ENCODE measurements at places on chromosomes 7 and 10.

DNA sequence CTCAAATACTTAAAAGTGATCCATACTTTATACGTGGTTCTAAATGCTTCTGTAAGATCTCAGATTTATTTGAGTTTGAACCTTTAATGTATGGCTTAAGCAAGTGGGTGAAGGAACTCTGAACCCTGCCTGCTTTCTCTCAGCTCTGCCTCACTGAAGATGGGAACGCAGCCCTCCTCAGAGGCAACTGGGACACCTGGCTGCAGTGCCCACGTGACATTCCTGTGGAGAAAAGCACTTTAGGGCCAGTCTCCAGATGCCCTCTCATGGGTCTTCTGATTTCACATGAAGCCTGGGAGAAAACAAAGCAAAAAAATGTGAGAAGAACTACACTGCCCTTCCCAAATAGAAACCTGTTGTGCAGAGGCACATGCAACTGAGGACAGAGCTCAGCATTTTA is 242.6 kb upstream of the ANKRD30A start:
- H3K36me3 ChIP-seq, result no peaks in the 10 kb centered on the region
- no peak overlapping the region for H3K4me3 ChIP-seq
- DNase-seq, result no peak

- no peaks in the 10 kb centered on the region for H3K27me3 ChIP-seq
- no peaks in the 10 kb centered on the region for H3K4me1 ChIP-seq
- H3K36me3 ChIP-seq, result no peaks in the 10 kb centered on the region
Observed at GRCh38 chr10:46270086-46270811, 16.5 kb upstream of the ANTXRL start.

- peaks cover 57% of the 10 kb centered on the region for H3K36me3 ChIP-seq
- no peaks in the 10 kb centered on the region for H3K27me3 ChIP-seq
- peaks cover 61% of the 10 kb centered on the region for H3K4me1 ChIP-seq
Observed at GRCh38 chr10:102646610-102647442, 2.5 kb downstream of the TRIM8 start.

DNA sequence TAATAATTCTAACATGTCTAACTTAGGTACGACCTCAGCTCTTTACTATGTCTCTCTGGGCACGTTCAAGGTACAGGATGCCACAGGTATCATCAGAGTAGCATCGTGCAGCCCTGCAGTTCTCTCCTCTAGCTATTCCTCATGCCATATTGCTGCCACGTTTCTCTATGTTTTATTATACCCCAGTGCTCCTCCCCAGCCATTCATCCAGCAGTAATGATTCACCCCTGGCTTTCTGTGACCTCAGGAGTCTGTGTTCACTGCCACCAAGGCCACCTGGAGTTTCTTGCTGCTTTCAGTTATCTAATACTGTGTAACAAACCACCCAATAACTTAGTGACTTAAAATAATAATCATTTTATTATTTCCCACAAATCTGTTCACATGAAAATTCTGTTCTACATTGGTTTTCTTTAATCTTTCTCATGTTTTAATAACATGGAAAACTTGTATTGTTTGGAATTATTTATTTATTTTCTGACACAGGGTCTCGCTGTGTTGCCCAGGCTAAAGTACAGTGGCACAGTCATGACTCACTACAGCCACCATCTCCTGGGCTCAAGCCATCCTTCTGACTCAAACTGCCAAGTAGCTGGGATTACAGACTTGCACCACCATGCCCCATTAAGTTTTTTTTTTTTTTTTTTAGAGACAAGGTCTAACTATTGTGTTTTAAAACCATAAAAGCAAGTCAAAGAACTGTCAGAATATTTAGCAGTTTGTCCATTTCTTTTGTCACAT is 21.8 kb downstream of the REEP3 start:
- no peaks in the 10 kb centered on the region for H3K36me3 ChIP-seq
- H3K4me1 ChIP-seq, result no peaks in the 10 kb centered on the region
- H3K27ac ChIP-seq, result no peak overlapping the region
- DNase-seq, result no peak
- no peaks in the 10 kb centered on the region for H3K27me3 ChIP-seq

DNA sequence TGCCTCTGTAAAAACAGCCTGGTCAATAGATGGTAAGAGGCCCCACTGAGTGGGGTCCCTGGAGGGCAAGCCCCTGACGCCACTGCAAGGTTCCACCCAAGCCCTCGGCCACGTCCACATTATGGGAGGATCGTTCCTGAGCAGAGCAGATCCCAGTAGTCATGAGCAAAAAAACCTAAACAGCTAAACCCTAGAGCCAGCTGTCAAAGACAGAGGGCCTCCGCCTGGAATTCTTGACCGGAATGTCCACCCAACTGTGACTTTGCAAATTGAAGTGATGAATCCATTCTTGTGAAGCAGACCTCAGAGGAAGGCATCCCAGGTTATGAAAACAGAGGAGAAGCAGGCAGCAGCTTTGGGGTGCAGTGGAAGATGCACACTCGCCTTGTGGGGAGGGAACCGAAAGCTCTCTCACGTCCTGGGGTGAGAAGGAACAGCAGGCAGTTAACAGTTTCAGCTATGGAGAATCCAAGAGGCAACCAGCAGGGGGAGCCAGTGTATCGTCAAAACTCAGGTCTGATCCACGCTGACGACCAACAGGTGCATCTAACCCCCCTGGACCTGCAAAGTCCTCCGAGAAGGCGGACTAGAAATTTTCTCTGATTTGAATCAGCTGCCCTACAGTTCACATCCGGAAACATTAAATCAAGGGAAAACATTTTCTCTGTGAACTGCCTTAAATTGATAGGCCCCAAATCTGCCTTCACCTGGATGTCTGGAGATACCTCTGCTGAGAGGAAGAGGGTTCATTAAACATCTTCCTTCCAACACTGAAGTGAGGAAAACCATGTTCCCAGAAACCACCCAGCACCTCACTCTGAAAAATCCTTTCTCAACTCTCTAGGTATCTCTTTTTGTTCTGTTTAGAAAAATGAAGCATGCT is 139.1 kb upstream of the PFKP start:
- H3K4me1 ChIP-seq, result peaks cover 7% of the 10 kb centered on the region
- DNase-seq, result peak; percentile 18
- H3K27me3 ChIP-seq, result no peaks in the 10 kb centered on the region
- no peak overlapping the region for H3K27ac ChIP-seq
- H3K36me3 ChIP-seq, result no peaks in the 10 kb centered on the region
- H3K4me3 ChIP-seq, result no peak overlapping the region

DNA sequence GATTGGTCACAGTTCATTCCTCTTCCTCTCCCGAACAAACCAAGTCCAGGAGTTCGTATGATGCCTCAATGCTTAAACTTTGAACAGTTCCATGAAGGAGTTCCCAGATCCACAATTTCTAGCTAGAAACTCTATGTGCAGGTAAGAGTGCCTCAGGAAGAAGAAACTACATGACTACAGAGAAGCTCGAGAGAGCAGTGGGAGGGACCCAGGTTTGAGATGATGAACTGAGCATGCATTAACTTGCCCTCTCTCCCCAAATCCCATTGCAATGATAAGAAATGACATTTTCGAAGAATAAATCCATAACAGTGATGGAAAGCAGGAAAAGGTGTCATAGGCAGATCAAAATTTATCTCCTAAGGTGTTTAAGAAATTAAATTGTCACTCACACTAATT is 140.6 kb upstream of the JCAD start:
- no peak overlapping the region for H3K27ac ChIP-seq
- no peaks in the 10 kb centered on the region for H3K4me1 ChIP-seq

DNA sequence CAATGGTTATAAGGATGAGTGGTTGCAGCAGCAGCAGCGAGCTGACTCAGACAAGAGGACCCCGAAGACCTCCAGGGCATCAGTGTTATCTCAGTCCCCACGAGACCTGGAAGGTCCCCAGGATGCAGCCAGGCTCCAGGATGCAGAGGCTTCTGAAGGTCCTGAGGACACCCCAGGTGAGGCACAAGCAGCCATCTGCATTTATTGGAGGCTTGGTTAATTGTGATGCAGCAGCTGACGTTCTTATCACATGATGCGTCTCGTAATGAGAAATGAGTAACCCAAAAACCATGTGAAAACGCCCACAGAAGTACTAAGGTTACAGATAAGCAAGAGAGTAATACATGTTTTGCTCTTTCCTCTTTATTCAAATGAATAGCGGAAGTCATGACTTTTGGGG is 17.4 kb downstream of the C7orf57 start:
- H3K27ac ChIP-seq, result no peak overlapping the region
- H3K4me3 ChIP-seq, result no peak overlapping the region
- no peaks in the 10 kb centered on the region for H3K27me3 ChIP-seq
- no peaks in the 10 kb centered on the region for H3K4me1 ChIP-seq

GRCh38 chr10:3872712-3873329 is 87.8 kb upstream of the KLF6 start:
- no peaks in the 10 kb centered on the region for H3K36me3 ChIP-seq
- H3K27ac ChIP-seq, result no peak overlapping the region
- no peaks in the 10 kb centered on the region for H3K27me3 ChIP-seq
- peaks cover 7% of the 10 kb centered on the region for H3K4me1 ChIP-seq
- no peak overlapping the region for H3K4me3 ChIP-seq

- DNase-seq, result no peak
- H3K4me1 ChIP-seq, result no peaks in the 10 kb centered on the region
- H3K4me3 ChIP-seq, result no peak overlapping the region
- H3K27ac ChIP-seq, result no peak overlapping the region
- no peaks in the 10 kb centered on the region for H3K27me3 ChIP-seq
Observed at GRCh38 chr10:59830601-59831259, 75.6 kb downstream of the CCDC6 start.

DNA sequence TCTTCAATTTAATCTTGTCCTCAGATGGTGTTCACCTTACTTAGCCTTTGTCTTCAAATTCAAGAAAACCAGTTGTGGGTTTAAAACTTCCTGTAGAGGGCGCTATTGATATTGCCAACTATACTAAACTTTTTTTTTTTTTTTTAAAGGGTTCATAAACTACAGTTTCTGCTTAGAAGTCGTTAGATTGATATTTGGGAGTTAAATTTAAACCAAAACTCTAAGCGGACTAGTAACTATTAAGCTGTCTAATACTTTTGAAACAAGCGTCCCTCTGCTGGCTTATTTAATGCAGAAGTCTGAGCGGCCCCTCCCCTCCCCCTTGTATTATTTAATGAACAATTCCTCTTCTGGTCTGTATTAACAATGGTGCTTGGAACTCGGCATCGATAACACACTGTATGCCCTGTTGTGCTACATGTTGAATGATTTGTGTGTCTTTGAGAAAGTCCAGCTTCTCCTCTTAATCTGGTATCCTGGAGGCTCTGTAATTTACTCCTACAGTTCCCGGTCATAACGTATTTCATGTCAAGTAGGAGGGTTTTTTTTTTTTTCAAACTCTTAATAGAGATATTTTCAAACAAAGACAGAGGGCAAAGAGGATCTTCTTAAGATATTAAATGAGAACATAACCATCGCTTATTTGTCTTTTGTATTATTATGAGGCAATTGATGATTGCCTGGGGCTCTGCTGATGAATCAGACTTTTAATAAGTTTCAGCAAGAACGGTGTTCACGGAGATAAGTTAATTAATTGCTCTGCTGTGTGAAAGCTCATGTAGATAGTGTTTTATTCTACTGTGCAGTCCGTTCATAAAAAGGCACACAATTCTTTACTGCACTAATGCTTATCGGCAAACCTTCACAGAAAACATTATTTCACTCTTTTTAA is 22.6 kb upstream of the CREB5 start:
- no peaks in the 10 kb centered on the region for H3K36me3 ChIP-seq
- peak overlapping the region; percentile 76 for H3K27ac ChIP-seq
- DNase-seq, result peak; percentile 60
- H3K4me1 ChIP-seq, result no peaks in the 10 kb centered on the region
- H3K27me3 ChIP-seq, result no peaks in the 10 kb centered on the region
- H3K4me3 ChIP-seq, result peak overlapping the region; percentile 35

DNA sequence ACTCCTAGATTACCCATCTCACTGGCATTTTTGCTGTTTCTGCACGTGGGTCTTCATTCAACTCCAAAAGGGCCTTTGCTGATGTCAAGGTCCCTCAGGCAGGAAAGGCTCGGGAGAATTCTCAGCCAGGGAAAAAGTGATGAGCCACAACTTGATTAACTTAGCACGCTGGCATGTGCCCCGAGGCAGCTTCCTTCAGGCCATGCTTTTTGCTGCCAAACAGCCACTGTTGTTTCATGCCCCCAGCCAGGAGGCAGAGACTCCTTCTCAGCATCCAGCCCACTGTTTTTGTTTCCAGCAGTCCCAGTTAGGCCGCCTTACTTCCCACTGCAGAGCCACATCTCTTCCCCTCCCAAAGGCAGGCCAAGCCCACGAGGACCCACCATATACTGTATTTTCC is 266.5 kb upstream of the YAE1 start:
- no peaks in the 10 kb centered on the region for H3K27me3 ChIP-seq
- no peaks in the 10 kb centered on the region for H3K36me3 ChIP-seq
- H3K27ac ChIP-seq, result no peak overlapping the region

DNA sequence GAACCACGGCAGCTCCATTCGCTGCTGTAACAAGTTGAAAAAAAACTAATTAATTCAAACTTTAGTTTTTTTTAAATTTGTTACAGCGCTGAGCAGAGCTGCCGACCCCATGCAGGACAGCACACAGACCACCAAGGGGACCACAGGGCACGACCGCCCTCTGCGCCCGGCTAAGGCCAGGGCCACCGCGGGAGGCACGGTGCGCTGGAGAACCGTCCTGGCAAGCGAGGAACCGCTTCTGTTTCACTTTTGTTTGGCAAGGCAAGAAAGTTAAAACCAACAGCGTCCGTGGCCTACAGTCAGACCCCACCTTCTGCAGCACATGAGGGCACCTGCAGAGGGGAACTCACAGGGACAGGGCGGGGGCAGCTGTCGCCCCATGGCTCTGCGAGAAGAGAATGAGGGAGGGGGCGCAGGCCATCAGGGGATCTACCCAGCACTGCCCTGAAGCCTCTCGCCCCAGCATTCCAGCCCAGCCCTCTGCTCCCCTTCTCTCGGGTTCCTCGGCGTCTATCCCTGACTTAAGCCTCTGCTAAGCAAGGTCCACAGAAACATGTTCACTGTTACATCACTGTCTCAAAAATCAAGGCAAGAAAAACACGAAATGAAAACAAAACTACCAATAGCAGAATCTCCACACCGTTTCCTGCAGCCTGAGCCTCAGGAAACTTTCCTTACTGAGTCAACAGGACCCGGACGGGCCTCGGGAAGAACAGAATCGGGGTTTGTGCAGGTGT is 204.4 kb downstream of the DIP2C start:
- peak overlapping the region; percentile 62 for H3K27ac ChIP-seq
- H3K36me3 ChIP-seq, result peaks cover 39% of the 10 kb centered on the region
- H3K4me1 ChIP-seq, result peaks cover 73% of the 10 kb centered on the region
- H3K27me3 ChIP-seq, result no peaks in the 10 kb centered on the region
- peak overlapping the region; percentile 41 for H3K4me3 ChIP-seq

Measured in spinal cord (tissue), 10 donors.